ENCODE measurements at places on chromosomes 11 and 22. TPM values are rescaled to one million over a fixed set of nuclear protein-coding genes. Genes with fewer than 3 reads are reported as not detected.

DNA sequence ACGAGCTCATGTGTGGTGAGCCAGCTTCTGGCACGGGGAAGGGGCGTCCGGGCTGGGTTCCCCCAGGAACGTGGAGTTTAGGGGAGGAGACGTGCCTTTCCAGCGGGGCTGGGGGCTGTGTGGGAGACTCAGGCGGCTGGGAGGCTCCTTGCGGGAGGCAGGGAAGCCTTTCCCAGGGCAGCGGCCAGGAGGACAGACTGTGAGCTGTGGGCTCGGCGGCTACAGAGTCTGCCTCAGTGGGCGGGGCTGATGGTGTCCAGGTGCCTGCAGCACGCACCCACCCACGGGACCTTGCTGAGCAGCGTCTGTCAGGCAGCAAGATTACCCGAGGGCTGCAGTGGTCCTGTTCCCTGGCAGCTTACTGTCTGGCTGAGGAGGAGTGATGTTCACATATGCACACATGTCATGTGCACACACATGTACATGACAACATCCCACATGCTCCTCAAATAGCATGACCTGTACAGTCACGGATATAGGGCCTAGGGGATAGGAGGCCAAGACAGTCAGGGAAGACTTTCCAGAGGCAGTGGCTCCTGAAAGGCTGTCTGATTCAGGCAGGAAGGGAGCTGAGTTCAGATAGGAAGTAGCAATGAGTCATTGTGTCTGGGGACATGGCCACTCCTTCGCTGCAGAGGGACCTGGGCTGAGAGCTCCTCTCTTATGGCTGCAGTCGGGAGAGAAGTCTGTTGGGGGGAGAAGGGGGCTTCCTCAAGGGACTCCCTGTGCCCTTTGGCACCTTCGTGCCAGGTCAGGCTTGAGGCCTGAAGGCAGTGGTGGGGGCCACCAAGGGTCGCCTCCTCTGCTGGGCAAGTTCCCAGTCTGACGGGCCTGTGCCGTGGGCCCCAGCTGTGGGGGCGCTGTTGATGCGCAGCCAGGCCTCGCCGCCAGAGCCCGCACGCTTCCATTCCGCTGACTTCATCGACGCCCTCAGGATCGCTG is 23.3 kb upstream of the PPP6R3 start:
- no peak overlapping the region for H3K4me3 ChIP-seq
- H3K36me3 ChIP-seq = no peaks in the 10 kb centered on the region
- DNase-seq = no peak
- H3K4me1 ChIP-seq = peaks cover 16% of the 10 kb centered on the region
- H3K27me3 ChIP-seq = no peaks in the 10 kb centered on the region

DNA sequence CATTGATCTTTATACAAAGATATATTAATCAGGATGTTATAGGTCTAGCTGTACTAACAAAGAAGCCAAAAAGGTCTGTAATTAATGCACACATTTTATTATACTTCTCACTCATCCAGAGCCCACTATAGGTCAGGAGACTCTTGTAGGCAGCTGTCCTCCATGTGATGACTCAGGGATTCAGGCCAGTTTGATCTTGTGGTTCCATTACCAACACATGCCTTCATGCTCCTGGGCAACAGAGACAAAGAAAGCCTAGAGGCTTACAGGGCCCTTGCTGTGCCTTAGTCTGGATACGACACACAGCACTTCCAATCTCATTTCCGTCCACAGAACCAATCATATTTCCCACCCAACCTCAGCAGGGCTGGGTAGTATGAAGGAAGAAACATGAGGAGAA is 150.3 kb upstream of the NCAM1 start:
- no peak overlapping the region for H3K27ac ChIP-seq
- peaks cover 7% of the 10 kb centered on the region for H3K36me3 ChIP-seq
- H3K4me3 ChIP-seq = no peak overlapping the region
- H3K27me3 ChIP-seq = no peaks in the 10 kb centered on the region
- peaks cover 12% of the 10 kb centered on the region for H3K4me1 ChIP-seq

DBX1 gene
- 29.6 TPM for total RNA-seq

DNA sequence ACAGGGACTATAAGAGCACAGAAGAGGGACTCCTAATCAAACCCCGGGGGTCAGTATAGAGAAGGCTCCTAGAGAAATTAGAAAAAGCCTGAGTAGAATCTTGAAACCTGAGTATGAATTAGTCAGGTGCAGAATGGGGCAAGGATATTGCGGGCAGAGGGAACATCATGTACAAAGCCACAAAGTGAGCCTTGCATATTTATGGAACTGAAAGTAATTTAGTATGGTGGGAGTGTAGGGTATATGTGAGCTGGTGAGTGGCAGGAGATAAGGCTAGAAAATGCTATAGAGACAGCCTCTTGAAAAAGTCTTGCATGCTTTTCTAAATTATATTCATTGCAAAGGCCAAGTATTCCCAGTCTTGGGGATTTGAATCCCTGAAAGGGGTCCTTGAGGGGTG is 93.7 kb downstream of the STIM1 start:
- no peak overlapping the region for H3K27ac ChIP-seq
- peaks cover 25% of the 10 kb centered on the region for H3K4me1 ChIP-seq
- DNase-seq = no peak
- H3K4me3 ChIP-seq = no peak overlapping the region
- H3K27me3 ChIP-seq = no peaks in the 10 kb centered on the region
- no peaks in the 10 kb centered on the region for H3K36me3 ChIP-seq

DNA sequence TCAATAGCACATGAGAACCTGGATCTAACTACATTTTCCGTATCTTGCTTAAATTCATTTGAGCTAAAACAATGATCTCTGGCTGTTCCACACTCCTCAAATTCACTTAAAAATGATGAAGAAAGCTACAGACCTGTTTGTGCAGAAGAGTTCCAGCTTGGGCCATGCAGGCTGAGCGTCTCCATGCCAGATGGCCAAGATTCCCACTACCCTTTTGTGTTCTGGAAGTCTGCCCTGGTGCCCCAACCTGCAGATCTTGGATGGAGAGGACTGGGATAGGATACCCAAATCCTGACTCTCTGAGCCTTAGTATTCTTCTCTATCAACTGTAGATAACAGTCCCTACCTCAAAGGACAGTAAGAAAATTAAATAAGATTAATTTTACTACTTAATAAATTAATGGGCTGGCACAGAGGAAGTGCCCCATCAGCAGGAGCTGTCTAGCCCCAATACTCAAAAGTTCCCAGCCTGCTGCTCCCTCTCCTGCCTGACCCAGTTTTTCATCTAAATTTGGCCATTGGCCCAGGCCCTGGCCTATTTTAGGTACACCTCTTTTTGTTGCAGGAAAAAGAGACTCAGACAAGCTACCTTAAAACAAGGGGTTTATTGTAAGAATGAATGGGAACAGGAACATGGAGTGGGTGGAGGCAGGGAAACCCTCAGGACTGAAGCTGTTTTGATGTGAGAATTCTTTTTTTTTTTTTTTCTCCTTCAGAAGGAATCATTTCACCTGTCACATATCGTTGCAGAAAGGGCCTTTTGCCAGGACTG is 81.4 kb upstream of the GRK3 start:
- H3K4me1 ChIP-seq = no peaks in the 10 kb centered on the region
- peaks cover 41% of the 10 kb centered on the region for H3K36me3 ChIP-seq
- no peaks in the 10 kb centered on the region for H3K27me3 ChIP-seq
- no peak overlapping the region for H3K4me3 ChIP-seq

DNA sequence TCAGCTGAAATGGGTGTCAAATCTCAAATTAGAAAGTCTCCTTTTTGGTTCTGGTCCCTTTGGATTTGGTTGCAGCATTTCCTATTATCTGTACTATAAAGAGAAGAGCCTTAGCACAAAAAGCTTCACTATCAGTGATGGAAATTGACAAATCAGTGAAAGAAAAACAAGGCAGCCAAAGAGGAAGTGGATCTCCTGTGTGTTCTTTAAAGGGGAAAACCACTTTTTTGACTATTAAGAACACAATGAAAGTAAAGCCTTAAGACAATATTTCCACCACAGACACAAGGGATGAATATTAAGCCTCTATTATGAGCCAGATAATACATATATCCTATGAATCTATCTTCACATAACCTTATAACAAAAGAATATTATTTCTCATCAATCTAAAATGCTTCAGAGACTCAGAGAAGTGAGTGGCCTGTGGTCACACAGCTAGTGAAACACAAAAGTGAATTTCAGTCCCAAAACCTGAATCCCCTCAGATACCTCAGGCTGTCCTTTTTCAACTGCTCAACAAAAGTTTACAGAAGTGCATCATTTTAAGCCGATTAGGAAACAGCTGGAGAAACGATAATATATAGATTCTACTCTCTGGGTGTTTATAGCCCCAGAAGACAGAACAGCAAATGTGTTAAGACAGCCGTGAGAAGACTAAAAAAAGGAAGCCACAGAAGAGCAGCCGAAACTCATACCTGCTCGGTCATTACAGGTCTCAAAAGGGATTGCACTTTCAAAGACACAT is 24.4 kb upstream of the FSHB start:
- no peak overlapping the region for H3K27ac ChIP-seq
- no peaks in the 10 kb centered on the region for H3K36me3 ChIP-seq
- H3K4me1 ChIP-seq = no peaks in the 10 kb centered on the region
- DNase-seq = no peak
- H3K4me3 ChIP-seq = no peak overlapping the region

- H3K4me1 ChIP-seq = peaks cover 4% of the 10 kb centered on the region
- H3K27ac ChIP-seq = no peak overlapping the region
- no peaks in the 10 kb centered on the region for H3K27me3 ChIP-seq
- no peak overlapping the region for H3K4me3 ChIP-seq
These were observed 3.8 kb downstream of the ACY3 start for GRCh38 chr11:67646535-67647336.

NPAS4 gene
- total RNA-seq = 0.63 TPM

TNNT3 gene
- total RNA-seq = not detected

TMEM223 gene
- 23.4 TPM for total RNA-seq

GRCh38 chr11:60992842-60993409 is 21.4 kb downstream of the CD6 start:
- H3K4me3 ChIP-seq = no peak overlapping the region
- peaks cover 26% of the 10 kb centered on the region for H3K27me3 ChIP-seq
- DNase-seq = no peak
- peaks cover 10% of the 10 kb centered on the region for H3K4me1 ChIP-seq
- H3K36me3 ChIP-seq = no peaks in the 10 kb centered on the region
- H3K27ac ChIP-seq = no peak overlapping the region

- no peaks in the 10 kb centered on the region for H3K36me3 ChIP-seq
- H3K27me3 ChIP-seq = peaks cover 4% of the 10 kb centered on the region
- DNase-seq = no peak
- no peak overlapping the region for H3K4me3 ChIP-seq
- no peaks in the 10 kb centered on the region for H3K4me1 ChIP-seq
These were observed 39.1 kb upstream of the SHISAL1 start for GRCh38 chr22:44351685-44352377.

DNA sequence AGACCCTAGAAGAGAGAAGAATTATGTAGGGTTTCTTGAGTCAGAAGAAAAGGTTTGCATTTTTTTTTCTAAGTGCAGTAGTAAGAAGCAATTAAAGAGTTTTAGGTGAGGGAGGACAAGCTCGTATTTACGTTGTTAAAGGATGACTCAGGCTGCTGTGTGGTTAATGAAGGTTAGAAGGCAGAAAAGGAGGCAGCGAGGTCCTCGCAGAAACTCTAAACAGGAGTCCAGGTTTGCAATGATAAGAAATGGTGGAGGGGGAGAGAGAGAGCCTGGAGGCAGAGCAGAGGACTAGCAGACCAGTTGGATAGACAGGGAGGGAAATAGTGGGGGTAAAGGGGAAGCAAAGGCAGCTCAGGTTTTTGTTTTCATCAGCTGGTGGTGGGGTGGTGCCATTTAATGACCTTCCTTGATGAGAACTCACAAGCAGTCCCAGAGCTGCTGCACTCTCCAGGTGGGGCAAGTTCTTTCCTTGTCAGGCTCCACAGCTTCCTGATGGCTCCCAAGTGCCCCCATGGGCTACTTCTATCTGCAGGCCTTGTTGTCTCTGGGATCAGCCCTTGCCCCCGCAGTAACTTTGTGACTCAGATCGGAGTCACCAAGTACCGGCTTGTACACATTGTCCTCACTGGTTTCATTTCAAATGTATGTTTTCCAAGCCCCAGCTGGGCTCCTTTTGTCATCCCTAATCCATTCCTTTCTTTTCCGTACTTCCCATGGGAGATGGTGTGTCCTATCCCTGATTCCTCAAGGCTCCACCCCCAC is 8.3 kb upstream of the INSC start:
- H3K4me3 ChIP-seq = no peak overlapping the region
- DNase-seq = no peak
- peaks cover 7% of the 10 kb centered on the region for H3K4me1 ChIP-seq

MAP6 gene
- total RNA-seq = 57.7 TPM

- peaks cover 8% of the 10 kb centered on the region for H3K36me3 ChIP-seq
- no peaks in the 10 kb centered on the region for H3K27me3 ChIP-seq
- H3K27ac ChIP-seq = no peak overlapping the region
- H3K4me1 ChIP-seq = peaks cover 5% of the 10 kb centered on the region
- no peak overlapping the region for H3K4me3 ChIP-seq
These were observed 109.0 kb upstream of the APOA1 start for GRCh38 chr11:116946414-116946813.

- no peaks in the 10 kb centered on the region for H3K4me1 ChIP-seq
- no peak overlapping the region for H3K27ac ChIP-seq
- H3K27me3 ChIP-seq = peaks cover 2% of the 10 kb centered on the region
- no peak overlapping the region for H3K4me3 ChIP-seq
These were observed 53.4 kb downstream of the SLC1A2 start for GRCh38 chr11:35365961-35366360.

PDE2A gene
- 3.0 TPM for total RNA-seq

DNA sequence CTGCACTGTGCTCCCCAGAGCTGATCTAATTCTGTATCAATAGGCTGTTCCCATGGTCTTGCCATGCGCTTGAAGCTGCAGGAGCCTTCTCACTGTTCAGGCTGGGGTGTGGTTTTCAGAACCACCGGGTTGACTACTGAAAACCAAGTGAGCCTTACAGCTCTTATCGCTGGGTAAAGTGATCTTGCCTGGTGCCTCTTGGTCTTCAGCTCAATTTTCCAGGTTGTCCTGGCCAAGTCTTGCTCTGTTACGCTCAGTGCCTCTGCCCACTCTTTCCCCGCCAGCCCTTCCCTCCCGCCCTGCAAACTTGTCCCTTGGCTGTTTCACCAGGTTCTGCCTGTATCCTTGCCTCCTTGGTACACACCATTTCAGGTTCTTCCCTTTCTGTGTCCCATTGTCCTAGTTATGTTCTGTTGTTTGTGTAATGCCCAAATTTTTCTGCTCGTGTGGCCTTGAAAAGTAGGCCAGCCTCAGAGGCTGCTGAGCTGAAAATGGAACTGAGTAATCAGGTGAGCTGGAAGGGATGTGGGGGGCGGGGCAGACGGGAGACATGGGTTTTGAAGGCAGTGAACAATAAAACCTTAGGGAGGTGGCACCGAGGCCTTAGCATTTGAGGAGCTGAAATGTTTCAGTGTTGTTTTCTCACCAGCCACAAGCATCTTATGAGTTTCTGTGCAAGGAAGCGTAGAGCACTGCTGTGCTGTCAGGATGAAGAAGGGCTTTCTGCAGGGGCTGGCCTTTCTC is 11.2 kb downstream of the PEX26 start:
- H3K36me3 ChIP-seq = peaks cover 12% of the 10 kb centered on the region
- H3K4me1 ChIP-seq = no peaks in the 10 kb centered on the region
- H3K27ac ChIP-seq = peak overlapping the region; percentile 50
- no peak for DNase-seq
- no peak overlapping the region for H3K4me3 ChIP-seq

Data from neural crest cell (in vitro differentiated cells).